ENCODE measurements at places on chromosomes 11 and 22.

DNA sequence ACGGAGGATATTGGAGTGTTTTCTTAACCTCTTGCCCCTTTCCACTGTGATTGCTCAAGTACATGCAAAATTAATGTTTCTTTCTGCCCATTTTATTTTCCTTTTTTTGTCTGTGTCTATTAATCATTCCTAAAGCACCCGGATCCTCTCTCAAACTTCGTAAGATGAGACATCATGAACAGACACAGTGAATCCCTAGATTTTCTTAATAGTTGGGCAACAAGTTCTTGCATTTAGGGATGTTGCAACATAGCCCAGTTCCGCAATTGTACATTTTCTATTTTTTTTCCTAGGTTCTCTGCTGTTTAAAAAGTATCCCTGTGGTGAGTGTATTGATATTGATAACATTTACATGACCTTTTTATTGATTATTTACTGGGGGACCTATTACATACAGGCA, 2.9 kb downstream of the FAM111A start:
- no peak for DNase-seq

- DNase-seq = peak; percentile 100
These were observed 1.6 kb upstream of the EHBP1L1 start for GRCh38 chr11:65574109-65574810.

- peak; percentile 9 for DNase-seq
These were observed 182.5 kb downstream of the TTC28 start for GRCh38 chr22:28497188-28497587.

DNA sequence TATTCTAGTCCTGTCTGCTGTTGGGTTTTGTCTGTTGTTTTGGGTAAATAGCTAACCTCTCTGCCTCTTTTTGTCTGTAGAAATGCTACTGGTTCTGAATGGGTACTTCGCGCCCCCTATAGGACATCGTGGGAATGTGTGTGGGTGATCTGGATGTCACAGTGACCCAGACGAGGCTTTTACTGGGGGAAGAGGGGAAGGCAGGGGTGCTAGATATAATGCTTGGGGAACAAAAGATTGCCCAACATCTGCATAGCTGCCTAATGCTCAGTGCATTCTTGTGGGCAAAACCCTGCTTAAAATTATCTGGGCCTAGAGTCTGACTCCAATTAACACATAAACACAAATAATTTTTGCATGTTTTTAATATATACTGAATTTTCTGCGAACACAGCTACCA, 57.7 kb downstream of the BMAL1 start:
- DNase-seq = peak; percentile 67

DNA sequence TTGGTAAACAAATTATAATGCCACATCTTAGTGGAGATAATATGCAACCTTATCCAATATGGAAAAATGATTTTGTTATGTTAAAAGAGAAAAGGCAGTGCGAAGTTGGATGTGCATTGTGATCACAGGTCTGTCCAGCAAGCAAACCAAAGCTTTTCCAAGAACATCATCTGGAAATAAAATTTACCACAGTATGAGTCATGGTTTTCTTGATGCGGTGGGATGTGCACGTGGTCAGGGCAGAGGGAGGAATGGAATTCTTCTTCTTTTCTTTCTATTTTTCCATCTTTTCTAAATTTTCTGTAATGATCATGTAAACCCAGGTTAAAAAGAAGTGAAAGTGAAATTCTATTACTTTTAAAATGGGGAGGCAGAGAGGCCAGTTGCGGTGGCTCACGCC, 169.8 kb downstream of the C11orf91 start:
- no peak for DNase-seq

GRCh38 chr22:49431551-49431950, 396.1 kb downstream of the BRD1 start:
- DNase-seq = no peak

DNA sequence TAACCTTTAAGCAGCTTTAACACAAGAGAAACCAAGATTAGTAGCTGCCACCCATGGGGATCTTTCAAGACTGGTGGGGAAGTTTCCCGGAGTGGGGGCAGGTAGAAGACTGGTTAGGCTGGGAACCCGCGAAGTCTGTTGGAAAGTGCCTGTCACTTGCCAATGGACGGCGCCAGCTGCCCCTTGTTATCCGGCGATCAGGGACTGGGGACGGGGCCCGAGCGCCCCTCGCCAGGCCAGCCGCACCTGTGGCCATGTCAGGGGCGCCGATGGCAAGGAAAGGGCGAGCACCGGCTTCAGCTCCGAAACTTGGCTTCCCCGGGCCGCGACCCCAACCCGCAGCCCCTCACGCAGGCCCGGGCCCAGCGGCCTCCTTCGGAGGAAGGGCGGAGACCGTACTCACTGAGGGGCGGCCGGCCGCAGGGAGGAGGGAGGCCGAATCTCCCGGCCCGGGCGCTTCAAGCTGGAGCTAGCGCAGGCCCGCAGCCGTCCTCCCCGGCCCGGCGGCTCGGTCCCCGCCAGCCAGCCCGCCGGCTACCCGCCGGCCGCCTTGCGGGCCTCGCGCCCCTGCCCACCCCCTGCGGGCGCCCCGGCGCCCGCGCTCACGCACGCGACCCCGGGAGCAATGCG, 539 bp downstream of the EIF4ENIF1 start:
- DNase-seq = peak; percentile 43

- no peak for DNase-seq
These were observed 4.5 kb downstream of the RAC2 start for GRCh38 chr22:37239336-37240239.

DNA sequence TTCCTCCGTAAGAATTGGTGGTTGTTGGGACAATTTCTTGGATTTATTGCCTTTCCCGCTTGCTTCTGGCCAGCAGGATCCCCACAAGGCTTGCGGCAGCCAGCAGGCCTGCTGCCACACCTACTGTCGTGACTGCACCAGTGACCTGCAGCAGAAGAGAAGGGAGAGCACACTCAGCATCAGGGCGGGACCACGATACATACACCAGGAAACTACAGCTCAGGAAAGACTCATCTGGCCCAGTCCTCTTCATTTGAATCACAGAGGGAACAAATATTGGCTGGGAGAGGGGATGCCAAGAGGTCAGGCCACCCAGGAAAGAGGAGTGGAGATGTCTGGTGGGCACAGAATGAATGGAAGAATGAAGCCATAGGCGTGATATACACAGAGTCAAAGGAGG, 10.3 kb downstream of the PLAAT2 start:
- DNase-seq = peak; percentile 27

- DNase-seq = no peak
These were observed 9.6 kb downstream of the SULT4A1 start for GRCh38 chr22:43852573-43853327.

- no peak for DNase-seq
These were observed 77.3 kb downstream of the ARFGAP2 start for GRCh38 chr11:47099214-47099917.

GRCh38 chr11:105208019-105208418, 68.5 kb upstream of the CARD18 start:
- no peak for DNase-seq

- DNase-seq = no peak
These were observed 23.4 kb upstream of the ROBO3 start for GRCh38 chr11:124841840-124842239.

DNA sequence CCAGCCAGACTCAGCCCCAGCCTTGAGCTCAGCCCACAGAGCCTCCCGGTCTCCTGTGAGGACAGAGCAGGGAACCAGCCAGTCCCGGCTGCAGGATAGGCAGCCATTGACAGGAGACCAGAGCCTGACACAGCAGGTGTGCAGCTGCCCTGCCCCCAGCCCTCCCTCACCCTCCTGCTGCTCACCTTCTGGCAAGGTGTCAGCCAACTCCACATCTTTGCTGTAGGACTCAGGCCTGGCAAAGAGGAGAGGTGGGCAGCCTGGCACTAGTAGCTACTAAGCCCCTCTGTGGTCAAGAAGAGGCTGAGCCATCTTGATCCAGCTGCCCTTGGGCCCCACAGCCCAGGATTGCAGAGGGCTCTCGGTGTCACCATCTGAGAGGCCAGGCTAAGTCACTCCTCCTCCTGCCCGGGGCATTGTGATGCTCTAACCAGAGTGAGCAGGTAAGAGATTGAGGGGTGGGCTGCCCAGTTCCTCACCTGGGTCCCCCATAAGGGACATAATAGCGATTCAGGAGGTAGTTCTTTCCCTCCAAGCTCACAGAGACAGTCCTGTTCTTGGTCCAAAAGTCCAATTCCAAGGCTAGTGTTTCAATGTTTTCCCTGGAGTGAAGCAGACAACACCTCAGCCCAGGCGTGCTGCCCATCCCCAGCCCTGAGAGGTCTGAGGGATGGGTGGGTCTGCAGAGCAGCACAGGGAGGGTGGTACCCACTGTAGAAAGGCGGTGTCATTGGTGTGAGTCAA, 18.6 kb downstream of the TREH start:
- no peak for DNase-seq

DNA sequence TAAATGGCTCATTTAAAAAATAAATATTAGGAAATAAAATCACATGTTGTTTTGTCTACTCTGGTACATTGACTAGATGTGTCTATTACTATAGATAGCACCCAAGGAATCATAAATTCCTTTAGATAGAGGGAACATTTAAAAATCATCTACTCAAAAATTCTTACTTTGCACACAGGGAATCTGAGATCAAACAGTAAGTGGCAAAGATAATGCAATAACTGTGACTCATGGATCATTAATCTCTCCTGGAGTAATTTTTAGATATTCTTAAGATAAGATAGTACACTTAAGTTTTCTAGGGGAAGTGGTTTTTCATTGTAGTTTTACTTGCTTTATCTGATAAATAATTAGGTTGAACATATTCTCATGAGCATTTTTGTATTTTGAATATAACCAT, 468.9 kb downstream of the LUZP2 start:
- DNase-seq = no peak

GRCh38 chr11:64621283-64622019, 30.4 kb downstream of the SLC22A12 start:
- DNase-seq = no peak

DNA sequence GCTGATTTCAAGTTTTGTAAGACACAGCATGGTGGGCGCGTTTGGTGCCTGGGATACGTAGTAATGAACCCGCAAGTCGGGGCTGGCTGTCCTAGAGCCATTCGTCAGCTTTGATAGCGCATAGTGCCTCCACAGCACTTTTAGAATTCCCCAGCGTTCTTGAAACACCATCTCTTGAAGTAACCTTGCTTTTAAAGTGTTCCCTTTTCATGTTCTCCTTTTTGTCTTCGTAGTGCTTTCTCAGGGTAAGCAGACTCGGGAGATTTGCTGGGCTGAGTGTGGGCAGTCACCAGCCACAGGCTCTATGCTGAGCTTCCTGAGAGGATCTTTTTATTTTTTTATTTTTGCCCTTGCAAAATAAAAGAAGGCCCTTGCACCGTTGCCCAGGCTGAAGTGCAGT, 39.6 kb upstream of the CTTN start:
- no peak for DNase-seq

- DNase-seq = peak; percentile 51
These were observed 64.0 kb downstream of the SCN3B start for GRCh38 chr11:123590296-123590912.

GRCh38 chr11:73184953-73185671, 33.0 kb upstream of the P2RY2 start:
- peak; percentile 62 for DNase-seq

DNA sequence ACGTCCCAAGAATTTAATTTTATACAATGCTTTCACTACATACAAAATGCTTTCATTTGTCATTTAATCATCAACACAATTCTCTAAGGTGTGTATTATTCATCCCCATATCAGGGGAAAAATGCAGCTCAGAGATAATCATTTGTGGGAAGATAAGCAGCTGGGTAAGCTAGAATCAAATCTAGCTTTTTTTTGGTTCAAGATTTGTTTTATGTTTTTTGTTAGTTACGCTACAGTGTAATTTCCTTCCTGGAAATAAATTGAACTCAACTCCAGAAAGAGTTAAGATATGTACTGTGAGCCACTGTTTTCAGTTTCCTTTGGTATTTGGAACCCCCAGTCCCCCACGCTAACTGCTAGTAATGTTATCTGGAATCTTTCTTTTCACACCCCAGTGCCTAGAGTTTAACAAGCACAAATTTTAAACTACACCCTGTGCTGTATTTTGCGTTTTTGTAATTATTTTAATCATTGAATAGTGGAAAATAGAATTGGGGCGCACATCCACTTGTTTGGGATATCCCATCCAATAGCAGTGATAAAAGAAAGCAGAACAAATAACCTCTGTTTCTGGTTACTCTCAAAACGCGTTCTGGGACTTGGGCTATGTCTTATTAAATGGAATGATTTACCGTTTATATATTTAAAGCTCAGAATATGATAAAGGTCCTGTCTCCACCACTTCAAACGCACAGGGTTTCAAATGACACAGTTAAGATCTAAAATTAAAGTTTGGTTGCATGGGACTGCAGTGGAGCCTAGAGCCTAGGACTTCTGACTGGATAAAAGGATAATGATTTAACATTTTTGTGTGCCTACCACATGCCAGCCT, 2.1 kb upstream of the HSPA8 start:
- no peak for DNase-seq

GRCh38 chr11:111236383-111236782, 9.1 kb upstream of the POU2AF2 start:
- no peak for DNase-seq

- DNase-seq = no peak
These were observed 3.1 kb downstream of the GRIK4 start for GRCh38 chr11:120514541-120515121.

GRCh38 chr22:29090039-29090438, 17.2 kb downstream of the KREMEN1 start:
- no peak for DNase-seq

- DNase-seq = no peak
These were observed 69.1 kb downstream of the C11orf87 start for GRCh38 chr11:109490953-109491635.

- no peak for DNase-seq
These were observed 307.5 kb downstream of the ETS1 start for GRCh38 chr11:128279866-128280265.

GRCh38 chr22:44544816-44545433, 46.9 kb upstream of the RTL6 start:
- DNase-seq = no peak

DNA sequence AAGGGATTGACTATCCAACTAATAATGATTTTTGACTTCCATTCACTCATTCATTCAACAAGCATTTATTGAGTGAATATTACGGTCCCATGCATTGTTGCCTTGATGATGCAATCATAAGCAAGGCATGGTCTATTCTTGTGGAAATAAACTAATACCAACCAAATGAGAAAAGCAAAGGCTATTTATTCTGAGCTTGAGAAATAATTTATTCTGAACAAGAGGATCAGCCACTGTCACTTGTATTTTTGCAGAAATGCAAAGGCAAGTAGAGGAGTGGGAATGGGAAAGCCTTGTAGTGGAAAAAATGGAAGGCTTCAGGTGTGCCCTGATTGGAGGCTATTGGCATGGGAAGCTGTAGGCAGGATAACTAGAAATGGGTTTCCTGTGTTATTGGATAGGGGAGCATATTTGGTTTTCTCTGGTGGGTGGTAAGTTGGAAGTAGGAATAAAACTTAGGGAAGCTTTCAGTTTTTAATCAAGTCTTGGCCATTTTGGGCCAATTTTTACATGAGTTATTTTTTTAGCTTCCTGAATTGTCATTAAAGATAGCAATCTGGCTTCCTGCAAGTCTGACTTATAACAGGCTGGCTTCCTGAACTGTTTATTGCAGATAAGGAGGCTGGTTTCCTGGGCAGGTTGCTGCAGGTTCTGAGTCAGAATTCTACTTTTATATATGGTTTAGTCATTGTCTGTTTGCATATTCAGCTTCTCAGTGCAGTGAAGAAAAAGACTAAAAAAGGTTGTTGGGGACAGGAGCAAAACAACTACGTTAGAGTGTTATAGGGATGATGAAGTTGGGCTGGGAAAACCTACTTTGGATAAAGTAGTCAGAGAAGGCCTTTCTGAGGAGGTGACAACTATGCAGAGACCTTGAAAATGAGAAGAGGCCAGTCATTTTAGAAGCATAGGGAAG, 106.7 kb downstream of the APIP start:
- no peak for DNase-seq

Measured in SJSA1 (cell line).